ENCODE measurements at places on chromosomes 4 and X.

- no peak for DNase-seq
Observed at GRCh38 chr4:68249434-68249833, 3.9 kb upstream of the TMPRSS11B start.

GRCh38 chrX:153739754-153740486 lies 15.3 kb downstream of the ABCD1 start:
- DNase-seq = no peak

DNA sequence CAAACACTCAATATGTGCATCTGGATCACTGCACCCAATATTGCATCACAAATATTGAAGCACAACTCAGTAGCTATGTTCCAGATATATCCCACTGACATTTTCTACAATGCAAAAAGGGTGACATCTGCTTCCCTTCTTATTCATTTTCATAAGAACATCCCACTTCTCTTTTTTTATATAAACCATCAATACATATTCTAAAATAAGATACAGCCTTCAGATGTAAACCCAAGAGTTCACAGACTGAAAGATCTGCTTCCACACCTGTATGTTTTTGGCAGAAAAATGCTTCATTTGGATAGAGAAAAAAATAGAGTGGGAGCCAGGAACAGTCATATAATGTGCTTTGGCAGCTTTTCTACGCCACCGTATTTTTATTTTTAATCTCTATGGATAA lies 815.6 kb upstream of the ADGRL3 start:
- DNase-seq = no peak

GRCh38 chrX:12777670-12778069 lies 13.5 kb upstream of the PRPS2 start:
- no peak for DNase-seq

GRCh38 chrX:16804923-16805464 lies 18.7 kb downstream of the TXLNG start:
- no peak for DNase-seq
